Cortex of kidney (tissue), 1 donor: ENCODE measurements at places on chromosomes 6 and 20.

GRCh38 chr6:138647006-138647405, 126.6 kb upstream of the CCDC28A start:
- no peak for DNase-seq

DNA sequence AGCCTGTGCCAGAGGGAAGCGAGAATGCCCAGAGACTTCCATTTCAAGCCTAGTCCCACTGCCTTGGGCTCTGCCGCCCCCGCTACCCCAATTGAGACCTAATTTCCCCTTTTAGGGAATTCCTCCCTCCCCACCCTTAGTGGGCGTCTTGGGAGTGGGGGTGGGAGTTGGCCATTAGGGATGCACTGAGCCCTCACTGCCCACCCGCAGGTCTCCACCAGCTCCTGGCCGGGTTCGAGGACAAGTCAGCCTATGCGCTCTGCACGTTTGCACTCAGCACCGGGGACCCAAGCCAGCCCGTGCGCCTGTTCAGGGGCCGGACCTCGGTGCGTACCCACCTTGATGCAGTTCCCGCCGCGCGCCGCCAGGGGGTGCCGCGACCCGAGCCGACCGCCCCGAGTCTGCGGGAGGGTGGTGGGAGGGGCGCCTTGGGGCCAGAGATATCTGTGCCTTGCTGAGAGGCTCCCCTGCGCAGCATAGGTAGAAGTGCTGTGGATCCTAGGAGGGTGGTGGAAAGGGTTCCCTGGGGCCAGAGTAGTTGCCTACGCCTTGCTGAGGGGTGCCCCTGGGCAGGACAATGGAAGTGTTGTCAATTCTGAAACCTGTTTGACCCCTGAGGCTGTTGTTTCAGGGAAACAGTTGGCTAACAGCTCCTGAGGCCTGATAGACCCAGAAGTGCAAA, 9.2 kb downstream of the ITPA start:
- DNase-seq, result no peak

- DNase-seq, result no peak
These were observed 10.9 kb upstream of the MYB start for GRCh38 chr6:135170238-135170637.

DNA sequence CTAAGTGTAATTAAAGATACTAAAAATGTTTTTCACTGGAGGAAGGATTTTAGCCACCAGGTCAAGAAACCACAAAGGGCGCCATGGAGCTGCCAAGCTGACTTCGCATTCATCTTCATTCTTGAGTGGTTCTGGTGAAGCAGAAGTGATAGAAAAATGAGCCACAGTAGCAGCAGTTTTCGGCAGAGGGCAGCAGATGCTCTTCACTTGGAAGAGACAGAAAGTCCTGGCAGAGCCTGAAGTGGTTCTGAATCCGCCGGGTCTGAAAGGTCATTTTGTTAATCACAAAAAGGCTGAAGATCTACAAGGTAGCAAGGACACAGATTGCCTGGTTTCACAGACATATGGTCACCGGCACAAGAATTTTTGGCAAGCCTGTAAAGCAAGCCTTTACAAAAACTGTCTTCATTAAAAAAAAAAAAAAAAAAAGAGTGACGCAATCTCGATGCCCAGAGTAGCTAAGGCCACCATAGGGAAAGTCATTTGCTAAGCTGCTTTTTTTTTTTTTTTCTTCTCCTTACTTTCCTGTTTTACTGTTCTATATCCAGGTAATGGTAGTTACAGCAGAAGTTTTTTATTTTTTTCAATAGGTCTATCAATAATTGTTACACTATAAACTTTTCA, 345.1 kb upstream of the AGPAT4 start:
- DNase-seq, result no peak

DNA sequence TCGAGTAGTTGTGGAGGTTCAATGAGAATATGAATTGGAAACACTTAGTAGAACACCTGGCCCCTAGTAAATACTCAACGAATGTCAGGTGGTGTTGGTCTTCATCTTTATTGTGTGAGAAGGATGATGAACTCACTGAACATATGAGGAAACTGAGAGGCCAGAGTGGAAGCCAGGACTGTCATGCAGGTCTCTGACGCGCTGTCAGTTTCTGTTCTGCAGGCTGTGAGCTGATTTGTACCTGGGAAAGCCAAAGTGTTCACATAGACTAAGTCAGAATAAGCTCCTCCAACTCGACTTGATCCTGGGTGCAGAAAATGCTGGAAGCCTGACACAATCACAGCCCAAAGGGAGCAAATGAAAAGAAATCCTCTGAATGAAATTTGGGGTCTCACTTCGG, 222.2 kb downstream of the LY86 start:
- no peak for DNase-seq

DNA sequence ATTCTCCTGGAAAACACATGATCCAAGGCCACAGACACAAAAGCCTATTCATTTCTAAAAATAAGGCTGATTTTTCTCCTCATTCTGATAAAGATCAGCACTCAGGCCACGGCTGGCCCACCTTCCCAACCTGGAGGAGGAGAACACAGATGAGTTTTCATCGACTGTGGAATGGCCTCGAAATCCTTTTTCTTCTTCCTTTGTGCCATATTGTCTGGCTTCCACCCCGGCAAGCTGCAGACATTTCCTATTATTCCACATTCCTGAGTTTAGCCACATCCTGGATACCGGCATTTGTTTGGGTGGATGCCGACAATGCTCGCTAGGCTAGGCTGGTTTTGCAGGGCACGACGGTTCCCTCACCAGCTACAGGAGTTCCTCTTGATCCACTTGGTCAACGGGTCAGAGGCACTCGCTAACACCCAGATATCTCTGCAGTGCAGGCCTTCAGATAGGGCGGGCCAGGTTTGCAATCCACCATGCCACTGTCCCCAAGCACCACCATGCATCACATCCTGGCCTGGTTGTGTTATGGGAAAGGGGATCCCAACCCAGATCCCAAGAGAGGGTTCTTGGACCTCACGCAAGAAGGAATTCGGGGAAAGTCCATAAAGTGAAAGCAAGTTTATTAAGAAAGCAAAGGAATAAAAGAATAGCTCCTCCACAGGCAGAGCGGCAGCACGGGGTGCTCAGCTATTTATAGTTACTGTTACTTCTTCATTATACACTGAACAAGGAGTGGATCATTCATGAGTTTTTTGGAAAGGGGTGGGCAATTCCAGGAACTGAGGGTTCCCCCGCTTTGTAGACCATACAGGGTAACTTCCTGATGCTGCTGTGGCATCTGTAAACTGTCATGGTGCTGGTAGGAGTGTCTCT, 4.2 kb upstream of the CTSZ start:
- DNase-seq, result no peak

DNA sequence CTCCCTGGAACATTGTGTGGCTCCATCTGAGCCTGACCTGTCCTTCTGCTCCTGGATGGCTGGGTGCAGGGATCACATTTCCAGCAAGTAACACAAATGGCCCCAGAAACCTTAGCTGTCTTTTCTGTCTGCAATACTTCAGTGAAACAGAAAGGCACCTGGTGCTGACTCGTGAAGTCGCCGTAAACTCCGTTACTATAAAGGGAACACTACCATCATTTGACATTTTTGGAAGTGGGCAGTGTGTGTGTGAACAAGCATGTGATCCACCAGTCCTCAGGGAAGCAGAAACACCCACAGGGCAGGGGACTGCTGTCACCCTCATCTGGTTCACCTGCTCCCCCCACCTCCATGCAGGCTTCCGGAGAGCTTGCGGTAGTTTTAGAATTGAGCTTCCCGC, 23.9 kb downstream of the SERPINB6 start:
- DNase-seq, result no peak

- DNase-seq, result no peak
These were observed 38.8 kb downstream of the ATG5 start for GRCh38 chr6:106286746-106287145.

DNA sequence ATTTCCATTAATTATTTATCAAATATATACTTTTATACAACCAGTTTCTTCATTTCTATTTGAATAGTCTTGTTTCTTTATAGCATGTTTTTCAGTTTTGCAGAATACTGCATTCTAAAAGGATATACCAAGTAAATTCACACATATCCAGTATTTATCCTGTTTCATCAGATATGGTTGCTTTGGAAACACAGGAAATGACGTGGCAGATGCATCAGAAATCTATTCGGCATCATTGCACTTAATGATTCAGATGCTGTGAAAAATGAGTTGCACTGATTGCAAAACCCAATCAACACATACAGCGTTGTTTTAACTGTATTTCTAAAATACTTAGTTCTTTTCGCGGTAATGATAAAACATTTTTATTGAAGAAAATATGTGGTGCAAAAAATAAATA, 594.9 kb downstream of the CDH26 start:
- no peak for DNase-seq

DNA sequence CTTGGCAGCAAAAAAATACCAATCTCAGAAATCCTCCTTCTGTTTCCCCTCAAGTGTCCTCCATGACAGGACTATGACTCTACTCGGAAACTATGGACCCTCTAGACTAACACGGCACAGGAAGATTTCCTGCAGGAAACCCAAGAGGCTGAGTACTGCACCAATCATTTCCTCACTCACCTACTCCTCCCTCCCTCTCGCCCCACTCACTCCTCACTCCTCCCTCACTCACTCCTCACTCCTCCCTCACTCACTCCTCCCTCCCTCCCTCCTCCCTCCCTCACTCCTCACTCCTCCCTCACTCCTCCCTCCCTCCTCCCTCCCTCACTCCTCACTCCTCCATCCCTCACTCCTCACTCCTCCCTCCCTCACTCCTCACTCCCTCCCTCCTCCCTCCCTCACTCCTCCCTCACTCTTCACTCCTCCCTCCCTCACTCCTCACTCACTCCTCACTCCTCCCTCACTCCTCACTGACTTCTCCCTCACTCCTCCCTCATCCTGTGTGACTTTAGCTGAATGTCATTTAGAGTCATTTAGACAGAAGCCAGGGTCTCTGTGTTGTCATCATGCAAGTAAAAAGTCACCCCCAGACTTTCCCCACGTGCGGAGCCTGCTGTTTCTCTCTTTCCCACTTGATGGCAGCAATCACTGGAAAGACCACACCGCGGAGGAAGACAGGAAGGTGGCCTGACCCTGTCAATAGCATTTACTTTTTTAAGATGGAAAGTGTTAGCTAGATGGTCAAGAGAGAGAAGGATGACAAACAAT, 226.8 kb upstream of the PDE10A start:
- no peak for DNase-seq

- no peak for DNase-seq
These were observed 329.3 kb upstream of the CITED2 start for GRCh38 chr6:139703780-139704179.

GRCh38 chr20:24153101-24154040, 164.8 kb upstream of the GGTLC1 start:
- DNase-seq, result no peak
